ENCODE measurements at places on chromosomes 11 and 22. TPM values are rescaled to one million over a fixed set of nuclear protein-coding genes. Genes with fewer than 3 reads are reported as not detected.
A peak's percentile ranks its signal among the peaks of the same experiment; 100 is the strongest.

- no peak for DNase-seq
Observed at GRCh38 chr11:92638678-92639077, 330.8 kb upstream of the MTNR1B start.

GRCh38 chr11:60880643-60881282, 13.4 kb downstream of the ZP1 start:
- peak; percentile 27 for DNase-seq

GRCh38 chr11:12259956-12260355, 117.4 kb upstream of the PARVA start:
- no peak for DNase-seq

GRCh38 chr22:45709060-45709739, 37.6 kb downstream of the ATXN10 start:
- DNase-seq, result no peak

GRCh38 chr11:61897387-61898246, 6.3 kb upstream of the FADS3 start:
- DNase-seq, result no peak

The ZP1 gene
- 0.49 TPM for total RNA-seq

DNA sequence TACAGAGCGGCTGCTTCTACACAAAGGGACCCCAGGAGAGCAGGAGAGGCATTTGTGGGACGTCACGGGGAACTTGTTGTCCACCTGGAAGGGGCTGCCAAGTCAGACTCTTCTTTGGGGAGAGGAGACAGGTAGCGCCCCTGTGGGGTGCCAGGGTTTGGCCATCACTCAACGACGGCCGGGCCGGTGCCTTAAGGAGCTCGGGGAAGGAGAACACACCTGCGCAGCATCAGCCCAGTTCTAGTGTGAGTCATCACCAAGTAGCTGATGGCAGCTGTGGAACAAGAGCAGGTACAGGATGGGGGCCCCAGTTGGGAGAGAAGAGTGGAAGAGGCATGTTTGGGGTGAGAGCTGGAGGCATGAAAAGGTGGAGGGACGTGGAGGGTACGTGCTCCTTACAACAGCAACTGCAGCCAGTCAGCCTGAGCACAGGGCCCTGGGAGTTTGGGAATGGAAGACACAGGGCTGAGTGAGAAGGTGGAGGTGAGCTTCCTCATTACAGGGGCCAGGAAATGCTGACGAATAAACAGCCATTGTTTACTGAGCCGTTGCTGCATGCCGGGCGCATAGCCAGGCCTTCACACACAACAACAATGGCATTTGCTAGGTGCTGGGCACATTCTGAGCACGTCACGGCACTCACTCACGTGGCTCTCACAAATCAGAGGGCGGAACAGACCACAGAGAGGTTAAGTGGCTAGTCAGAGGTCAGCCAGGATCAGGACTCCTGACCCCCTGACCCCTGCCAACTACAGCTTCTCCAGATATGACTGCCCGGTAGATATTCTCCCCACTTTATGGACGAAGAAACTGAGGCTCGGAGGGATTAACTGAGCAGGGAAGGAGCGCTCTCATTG, 29.1 kb upstream of the TP53I11 start:
- DNase-seq, result peak; percentile 82

GRCh38 chr11:20015101-20015500, 145.2 kb downstream of the DBX1 start:
- DNase-seq, result no peak

DNA sequence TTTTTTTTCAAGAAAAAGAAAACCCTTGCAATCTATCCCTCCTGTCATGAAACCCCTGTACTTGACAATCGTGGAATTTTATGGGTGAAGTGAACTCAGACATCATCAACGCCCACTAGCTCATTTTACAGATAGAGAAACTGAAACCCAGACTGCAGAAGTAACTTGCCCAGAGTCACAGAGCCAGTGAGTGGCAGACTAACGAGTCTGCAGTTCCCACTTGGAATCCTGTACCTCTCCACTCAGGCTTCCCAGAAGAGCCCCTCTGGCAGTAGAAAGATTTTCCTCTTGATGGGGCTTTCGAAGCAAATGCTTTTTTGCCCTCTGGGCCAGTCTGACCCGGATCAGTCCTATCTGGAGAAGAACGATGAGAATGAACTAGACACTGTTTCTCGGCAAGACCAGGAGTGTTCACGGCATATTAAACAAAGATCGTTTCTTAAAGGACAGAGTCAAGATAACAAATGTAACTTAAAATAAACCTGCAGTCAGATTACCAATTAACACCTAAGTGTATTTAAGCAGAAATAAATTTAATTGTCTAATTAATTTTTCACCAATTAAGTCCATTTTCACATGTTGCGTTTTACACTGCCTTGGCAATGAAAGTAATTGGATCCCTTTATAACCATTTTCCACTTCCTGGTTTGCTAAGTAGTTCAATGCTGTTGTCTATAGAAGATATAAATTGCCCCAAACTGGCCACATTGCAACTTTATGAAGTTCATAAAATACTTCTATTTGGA, 61.3 kb upstream of the CREB3L1 start:
- DNase-seq, result no peak

- no peak for DNase-seq
Observed at GRCh38 chr22:45455212-45455611, 41.7 kb downstream of the RIBC2 start.

The KDELR3 gene
- 134 TPM for total RNA-seq

The KRTAP5-1 gene
- not detected for total RNA-seq

DNA sequence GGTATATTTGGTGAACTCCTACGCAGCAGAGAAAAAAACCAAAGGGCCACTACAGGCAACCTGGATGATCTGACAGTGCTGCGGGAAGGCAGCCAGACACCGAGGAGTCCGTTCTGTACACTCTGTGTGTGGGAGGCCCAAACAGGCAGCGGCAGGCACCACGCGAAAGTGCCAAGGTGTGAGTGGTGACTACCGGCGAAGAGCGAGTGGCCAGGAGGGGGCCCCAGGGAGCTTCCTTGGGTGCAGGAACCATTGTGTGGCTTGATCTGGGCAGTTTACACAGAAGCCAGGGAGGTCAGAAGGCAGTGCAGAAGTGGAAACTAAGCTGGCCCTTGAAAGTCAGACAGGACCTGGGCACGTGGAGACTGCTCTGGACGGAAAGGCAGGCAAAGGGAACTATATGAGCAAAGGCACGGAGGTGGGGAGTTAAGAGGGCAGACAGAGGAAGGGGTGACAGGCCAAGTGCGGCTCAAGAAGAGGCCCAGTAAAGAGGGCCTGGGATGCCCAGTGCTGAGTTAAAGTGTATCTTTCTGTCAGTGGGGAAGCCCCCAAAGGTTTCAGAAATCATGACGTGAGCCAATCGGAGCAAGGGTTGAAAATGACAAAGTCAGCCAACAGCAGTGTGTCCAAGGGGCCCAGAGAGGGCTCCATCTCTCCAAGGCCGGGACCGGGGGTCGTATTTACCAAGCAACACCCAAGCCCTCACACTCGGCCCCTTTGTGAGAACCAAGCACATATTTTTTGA, 10.6 kb downstream of the TMEM184B start:
- DNase-seq, result no peak

The SCO2 gene
- total RNA-seq, result 5.4 TPM

GRCh38 chr11:75700940-75701339, 16.7 kb upstream of the MOGAT2 start:
- DNase-seq, result no peak

The CD6 gene
- total RNA-seq, result not detected

DNA sequence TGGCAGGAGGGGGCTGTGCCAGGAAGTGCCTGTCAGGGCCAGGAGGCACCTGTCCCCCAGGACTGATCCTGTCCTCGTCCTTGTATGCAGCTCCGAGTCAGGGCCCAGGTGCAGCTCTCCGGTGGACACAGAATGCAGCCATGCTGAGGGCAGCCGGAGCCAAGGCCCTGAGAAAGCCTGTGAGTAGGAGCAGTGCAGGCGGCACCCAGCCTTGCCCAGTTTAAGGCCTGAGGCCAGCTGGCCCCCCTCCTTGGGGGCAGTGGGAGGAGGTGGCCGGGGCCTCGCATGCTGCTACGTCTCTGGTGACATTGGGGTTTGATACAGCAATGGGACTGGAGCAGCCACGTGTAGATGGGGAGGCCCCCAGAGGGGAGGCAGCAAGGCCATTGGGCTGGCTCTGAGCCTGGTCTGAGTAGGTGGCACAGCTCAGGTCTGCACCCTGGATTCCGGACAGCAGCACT, 34.9 kb downstream of the SBF1 start:
- DNase-seq, result peak; percentile 77

The RASSF10 gene
- total RNA-seq, result not detected

DNA sequence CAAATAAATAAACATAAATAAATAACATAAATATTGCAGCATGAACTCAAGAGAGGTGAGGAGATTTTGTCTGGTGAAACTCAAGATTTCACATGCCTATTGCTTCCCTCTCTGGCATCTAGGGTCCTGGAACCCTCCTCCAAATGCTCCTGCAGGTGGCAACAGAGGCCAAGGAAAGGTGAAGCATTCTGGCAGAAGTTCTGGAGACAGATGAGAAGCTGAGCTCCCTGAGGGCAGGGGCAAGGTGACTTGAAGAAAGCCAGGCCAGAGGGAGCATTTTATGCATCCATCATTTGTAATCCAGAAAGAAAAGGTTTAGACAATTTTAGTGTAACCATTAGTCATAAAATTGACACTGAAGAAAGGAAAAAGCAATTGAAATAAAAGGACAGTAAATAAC, 64.9 kb downstream of the ENDOD1 start:
- no peak for DNase-seq

- DNase-seq, result peak; percentile 59
Observed at GRCh38 chr11:126410649-126411048, 55.2 kb downstream of the ST3GAL4 start.

GRCh38 chr11:75867778-75868374, 52.9 kb downstream of the UVRAG start:
- DNase-seq, result no peak

GRCh38 chr11:36097219-36097650, 153.4 kb downstream of the LDLRAD3 start:
- no peak for DNase-seq

DNA sequence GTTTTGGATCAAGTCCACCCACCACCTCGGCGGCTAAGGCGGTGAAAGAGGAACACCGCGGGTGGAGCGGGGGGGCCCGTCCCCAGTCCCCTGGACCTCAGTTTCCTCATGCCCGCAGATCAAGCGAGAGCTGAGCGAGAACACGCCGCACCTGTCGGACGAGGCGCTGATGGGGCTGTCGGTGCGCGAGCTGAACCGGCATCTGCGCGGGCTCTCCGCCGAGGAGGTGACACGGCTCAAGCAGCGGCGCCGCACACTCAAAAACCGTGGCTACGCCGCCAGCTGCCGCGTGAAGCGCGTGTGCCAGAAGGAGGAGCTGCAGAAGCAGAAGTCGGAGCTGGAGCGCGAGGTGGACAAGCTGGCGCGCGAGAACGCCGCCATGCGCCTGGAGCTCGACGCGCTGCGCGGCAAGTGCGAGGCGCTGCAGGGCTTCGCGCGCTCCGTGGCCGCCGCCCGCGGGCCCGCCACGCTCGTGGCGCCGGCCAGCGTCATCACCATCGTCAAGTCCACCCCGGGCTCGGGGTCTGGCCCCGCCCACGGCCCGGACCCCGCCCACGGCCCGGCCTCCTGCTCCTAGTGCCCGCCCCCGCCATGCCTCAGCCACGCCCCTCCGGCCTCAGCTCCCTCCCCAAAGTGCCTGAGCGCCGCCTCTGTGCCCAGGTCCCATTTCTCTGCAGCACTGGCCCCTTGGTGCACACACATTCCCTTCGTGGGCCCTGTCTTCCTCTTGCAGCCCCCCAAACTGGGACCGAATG, 12.7 kb downstream of the MAFF start:
- DNase-seq, result no peak

The SPTY2D1 gene
- total RNA-seq, result 23.3 TPM

The TMEM179B gene
- 35.1 TPM for total RNA-seq

The ZNRF3 gene
- total RNA-seq, result 6.7 TPM

- DNase-seq, result no peak
Observed at GRCh38 chr11:27395556-27396258, 32.7 kb upstream of the CCDC34 start.

DNA sequence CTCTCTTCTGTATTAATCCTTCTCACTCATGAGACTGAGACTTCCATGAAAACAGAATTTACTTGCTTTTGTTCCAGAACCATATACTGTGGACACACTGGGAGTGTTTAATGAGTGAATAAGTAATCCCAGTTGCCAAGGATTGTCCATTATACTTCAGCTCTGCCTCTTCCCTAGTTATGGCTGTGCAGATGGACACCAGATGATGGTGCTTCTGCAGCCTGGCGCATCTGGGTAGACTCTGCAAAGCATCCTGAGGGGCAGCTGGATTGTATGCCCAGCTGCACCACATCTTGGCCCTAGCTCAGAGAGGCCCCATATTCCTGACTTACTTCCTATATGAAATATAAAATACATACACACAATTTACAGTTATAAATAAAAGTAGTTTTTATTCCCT, 43.5 kb downstream of the DBX1 start:
- no peak for DNase-seq

- no peak for DNase-seq
Observed at GRCh38 chr22:40525250-40525884, 111.2 kb downstream of the MRTFA start.

DNA sequence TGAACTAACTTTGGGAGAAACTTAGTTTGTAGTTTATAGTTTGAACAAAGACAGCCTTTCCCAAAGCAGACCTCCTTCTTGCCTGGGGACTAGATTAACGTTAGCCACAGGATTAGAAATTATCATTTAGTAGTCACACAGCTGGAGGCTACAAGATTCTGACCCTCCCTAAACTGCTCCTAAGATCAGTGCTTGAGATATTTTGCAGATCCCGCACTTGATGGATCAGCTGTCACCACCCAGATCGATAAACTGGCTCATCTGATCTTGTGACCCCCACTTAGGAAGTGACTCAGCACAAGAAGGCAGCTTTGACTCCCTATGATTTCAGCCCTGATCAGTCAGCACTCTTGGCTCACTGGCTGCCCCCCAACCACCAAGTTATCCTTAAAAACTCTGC, 1.6 kb downstream of the SLC22A24 start:
- DNase-seq, result no peak

DNA sequence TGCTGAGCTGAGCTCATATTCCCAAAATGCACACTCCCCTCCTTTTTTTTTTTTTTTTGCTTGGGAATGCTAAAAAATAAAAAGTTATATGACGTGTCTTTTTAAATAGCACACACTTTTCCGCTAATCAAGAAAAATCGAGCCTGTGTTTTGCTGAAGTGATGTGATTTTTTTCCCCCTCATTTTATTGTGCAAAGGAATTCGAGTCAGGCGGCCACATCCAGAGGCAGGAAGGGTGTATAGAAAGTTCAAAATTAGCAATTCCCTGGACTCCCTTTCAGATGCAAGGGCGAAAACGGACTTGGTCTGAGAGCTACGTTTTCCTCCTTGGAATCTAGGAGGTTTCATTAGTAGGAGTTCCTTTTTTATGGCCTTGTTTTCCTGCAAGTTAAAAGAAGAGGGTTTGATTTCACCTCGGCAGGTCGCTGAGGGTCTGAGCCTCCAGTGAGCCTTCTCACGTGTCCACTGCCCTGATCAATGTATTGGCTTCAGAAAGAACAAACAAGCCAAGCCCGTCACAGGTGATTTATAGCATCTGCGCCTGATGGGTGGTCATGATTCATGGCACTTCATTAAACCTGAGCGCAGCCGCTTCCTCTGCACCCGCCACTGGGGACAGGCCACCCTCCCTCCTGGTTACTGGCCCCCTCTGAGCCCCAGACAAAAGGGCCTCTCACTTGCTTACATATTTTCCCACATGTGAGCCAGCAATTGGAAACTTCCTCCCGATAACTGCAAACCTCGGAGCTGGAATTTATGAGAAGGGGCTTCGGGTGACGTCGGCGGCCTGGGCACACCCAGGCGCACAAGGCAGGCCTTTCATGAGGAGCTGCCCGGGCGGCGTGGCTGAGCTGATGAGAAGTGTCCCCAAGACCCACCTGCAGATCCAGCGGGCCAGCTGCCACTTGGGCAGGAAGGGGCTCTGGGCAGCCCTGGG, 64.4 kb upstream of the LINC01488 start:
- no peak for DNase-seq

GRCh38 chr11:27610280-27610679, 90.0 kb downstream of the BDNF start:
- DNase-seq, result no peak
